Cerebellum (tissue), 4 donors: ENCODE measurements at places on chromosomes 3 and 15. TPM values are rescaled to one million over a fixed set of nuclear protein-coding genes. Genes with fewer than 3 reads are reported as not detected.

XRN1 gene
- 64.8 TPM for total RNA-seq

TMC3 gene
- total RNA-seq: 0.09 TPM

CPB1 gene
- total RNA-seq: not detected

ANKRD63 gene
- total RNA-seq: 0.27 TPM

POPDC2 gene
- total RNA-seq: 1.7 TPM

AADACL2 gene
- not detected for total RNA-seq

PPP2R3A gene
- 31.2 TPM for total RNA-seq

CLDN18 gene
- total RNA-seq: 0.09 TPM

RBP2 gene
- not detected for total RNA-seq

CLRN1 gene
- not detected for total RNA-seq

ALS2CL gene
- 3.2 TPM for total RNA-seq

PYGO1 gene
- total RNA-seq: 55.6 TPM

STRIT1 gene
- total RNA-seq: not detected
